Fibroblast of lung (primary cell): ENCODE measurements at places on chromosomes 6 and 20.
A peak's percentile ranks its signal among the peaks of the same experiment; 100 is the strongest.

GRCh38 chr20:36070451-36070850 lies 84.1 kb upstream of the EPB41L1 start:
- H3K27me3 ChIP-seq: peaks cover 4% of the 10 kb centered on the region
- no peak for DNase-seq
- no peaks in the 10 kb centered on the region for H3K4me1 ChIP-seq
- H3K36me3 ChIP-seq: no peaks in the 10 kb centered on the region
- H3K4me3 ChIP-seq: no peak overlapping the region

- peak overlapping the region; percentile 88 for H3K27ac ChIP-seq
- no peaks in the 10 kb centered on the region for H3K27me3 ChIP-seq
- H3K4me3 ChIP-seq: peak overlapping the region; percentile 50
- no peaks in the 10 kb centered on the region for H3K36me3 ChIP-seq
- peaks cover 3% of the 10 kb centered on the region for H3K4me1 ChIP-seq
Observed at GRCh38 chr6:26270903-26271667, 93.9 kb upstream of the BTN3A2 start.

- H3K27me3 ChIP-seq: no peaks in the 10 kb centered on the region
- DNase-seq: no peak
- H3K36me3 ChIP-seq: no peaks in the 10 kb centered on the region
- H3K27ac ChIP-seq: no peak overlapping the region
Observed at GRCh38 chr6:157859775-157860504, 36.9 kb downstream of the SNX9 start.

DNA sequence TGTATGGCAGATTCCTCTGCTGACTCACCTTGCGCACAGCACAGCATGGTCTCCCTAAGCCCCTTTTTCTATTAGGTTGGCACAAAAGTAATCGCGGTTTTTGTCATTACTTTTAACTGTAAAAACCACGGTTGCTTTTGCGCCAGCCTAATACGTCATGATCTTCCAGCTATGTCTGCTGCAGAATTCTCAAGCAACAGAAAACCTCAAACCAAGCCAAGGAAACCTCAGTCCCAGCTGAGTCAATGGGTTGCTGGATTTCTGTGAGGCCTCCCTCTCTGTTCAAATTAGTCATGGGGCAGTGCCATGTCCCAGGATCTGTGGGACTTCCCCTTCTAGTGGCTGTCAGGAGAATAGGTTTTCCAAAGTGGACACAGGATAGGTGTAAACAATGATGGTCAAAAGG lies 15.7 kb upstream of the ENPP1 start:
- H3K4me1 ChIP-seq: peaks cover 11% of the 10 kb centered on the region
- no peak overlapping the region for H3K27ac ChIP-seq
- peak; percentile 77 for DNase-seq
- H3K36me3 ChIP-seq: no peaks in the 10 kb centered on the region
- H3K4me3 ChIP-seq: no peak overlapping the region
- no peaks in the 10 kb centered on the region for H3K27me3 ChIP-seq

- DNase-seq: no peak
- H3K4me1 ChIP-seq: no peaks in the 10 kb centered on the region
- H3K27ac ChIP-seq: no peak overlapping the region
- H3K4me3 ChIP-seq: no peak overlapping the region
Observed at GRCh38 chr20:52234302-52235045, 42.9 kb upstream of the ZFP64 start.

- DNase-seq: no peak
- H3K27me3 ChIP-seq: no peaks in the 10 kb centered on the region
- no peaks in the 10 kb centered on the region for H3K36me3 ChIP-seq
- no peaks in the 10 kb centered on the region for H3K4me1 ChIP-seq
- no peak overlapping the region for H3K4me3 ChIP-seq
Observed at GRCh38 chr6:15073883-15074465, 171.9 kb upstream of the JARID2 start.

DNA sequence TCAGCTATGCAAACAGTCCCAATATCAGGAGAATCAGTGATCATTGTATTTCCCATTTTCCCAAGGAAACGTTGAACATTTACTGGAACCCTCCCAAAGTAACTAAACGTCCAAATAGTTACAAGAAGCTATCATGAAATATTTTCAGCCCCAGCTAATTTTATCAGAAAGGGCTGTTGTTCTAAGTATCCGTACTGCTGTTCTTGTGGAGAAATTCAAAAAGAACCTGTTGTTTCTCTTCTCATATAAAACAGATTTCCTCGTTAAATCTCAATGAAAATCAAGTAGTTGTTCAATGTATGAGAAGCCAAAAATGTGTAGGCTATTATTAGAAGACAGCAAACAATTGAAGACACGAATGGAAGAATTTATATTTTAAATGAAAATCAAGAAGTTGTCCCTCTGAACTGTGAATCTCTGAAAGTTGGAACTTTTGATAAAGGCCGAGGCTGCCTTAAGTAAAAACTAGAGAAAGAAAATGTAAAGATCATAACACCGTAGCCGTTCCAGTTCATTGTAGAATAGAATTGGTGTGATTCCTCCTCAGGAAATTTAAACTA lies 107.7 kb downstream of the HFE start:
- no peaks in the 10 kb centered on the region for H3K36me3 ChIP-seq
- no peak for DNase-seq
- peak overlapping the region; percentile 88 for H3K4me3 ChIP-seq
- no peaks in the 10 kb centered on the region for H3K27me3 ChIP-seq
- peaks cover 3% of the 10 kb centered on the region for H3K4me1 ChIP-seq

DNA sequence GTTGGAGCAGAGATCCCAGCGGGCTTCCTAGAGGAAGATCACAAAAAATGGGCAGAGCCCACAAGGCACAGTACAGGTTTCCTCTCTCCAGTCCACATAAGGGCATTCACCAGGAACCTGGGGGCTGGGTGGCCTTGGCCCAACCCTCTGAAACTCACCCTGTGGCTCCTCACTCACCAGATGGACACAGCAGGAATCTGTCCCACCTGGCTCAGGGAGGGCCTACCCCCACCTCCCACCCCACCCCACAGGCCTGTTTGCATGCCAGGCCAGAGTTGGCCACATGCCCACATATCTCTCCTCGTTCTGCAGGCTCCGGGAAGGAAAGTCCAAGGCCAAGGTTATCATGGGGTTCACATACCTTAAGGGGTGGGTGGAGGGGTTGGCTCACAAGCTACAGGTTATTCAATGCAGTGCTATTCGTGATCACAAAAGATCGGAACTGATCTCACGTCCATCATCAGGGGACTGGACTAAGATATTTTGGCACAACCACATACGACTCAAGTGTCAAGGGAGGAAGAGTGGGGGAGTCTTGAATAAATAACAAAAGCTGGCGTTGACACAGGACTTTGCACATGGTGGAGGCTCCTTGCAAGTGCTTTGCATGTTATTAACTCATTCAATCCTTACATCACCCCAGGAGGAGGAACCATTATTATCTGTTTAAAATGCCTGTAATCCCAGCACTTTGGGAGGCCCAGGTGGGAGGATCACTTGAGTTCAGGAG lies 13.0 kb downstream of the RIPOR3 start:
- H3K4me3 ChIP-seq: no peak overlapping the region
- H3K36me3 ChIP-seq: no peaks in the 10 kb centered on the region
- H3K27me3 ChIP-seq: no peaks in the 10 kb centered on the region
- no peaks in the 10 kb centered on the region for H3K4me1 ChIP-seq
- no peak overlapping the region for H3K27ac ChIP-seq

DNA sequence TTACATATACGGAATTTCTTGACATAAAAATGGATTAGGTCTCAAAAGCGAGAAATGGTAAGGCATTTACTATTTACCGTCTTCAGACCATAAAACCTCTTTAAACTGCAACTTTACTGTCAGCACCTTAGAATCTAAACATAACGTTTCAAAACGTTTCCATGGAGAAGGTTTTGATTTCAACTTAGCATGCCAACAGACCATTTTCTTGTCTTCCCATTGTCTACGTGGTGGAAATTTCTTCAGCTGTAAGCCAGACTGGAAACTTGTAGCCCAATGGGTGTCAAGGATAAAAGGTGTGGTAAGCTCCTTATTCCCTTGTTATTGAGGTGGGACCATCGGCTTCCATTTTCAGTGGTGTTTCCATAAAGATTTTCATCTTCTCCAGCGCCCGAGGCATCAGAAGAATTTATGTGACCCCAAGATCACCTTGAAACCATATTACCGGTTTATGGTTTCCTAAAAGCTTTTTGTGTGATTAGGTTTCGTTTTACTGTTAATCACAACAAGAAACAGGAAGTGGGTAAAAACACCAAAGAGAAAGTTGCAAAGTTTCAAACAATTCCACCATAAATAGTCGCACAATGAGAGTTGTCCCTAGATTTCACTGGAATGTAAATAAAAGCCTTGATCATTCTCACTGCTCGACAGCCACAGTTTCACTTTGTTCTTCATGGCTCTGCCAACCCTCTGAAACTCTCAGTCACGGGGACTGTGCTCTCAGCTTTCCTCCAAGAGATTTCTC lies 63.0 kb upstream of the CD2AP start:
- no peaks in the 10 kb centered on the region for H3K4me1 ChIP-seq
- no peaks in the 10 kb centered on the region for H3K27me3 ChIP-seq
- DNase-seq: peak; percentile 64
- H3K4me3 ChIP-seq: peak overlapping the region; percentile 50
- H3K36me3 ChIP-seq: no peaks in the 10 kb centered on the region

- peaks cover 2% of the 10 kb centered on the region for H3K27me3 ChIP-seq
- peak; percentile 54 for DNase-seq
- no peaks in the 10 kb centered on the region for H3K36me3 ChIP-seq
- no peaks in the 10 kb centered on the region for H3K4me1 ChIP-seq
Observed at GRCh38 chr6:53410508-53411258, 61.9 kb upstream of the ELOVL5 start.

- peak overlapping the region; percentile 65 for H3K4me3 ChIP-seq
- no peaks in the 10 kb centered on the region for H3K27me3 ChIP-seq
- H3K27ac ChIP-seq: peak overlapping the region; percentile 93
- peaks cover 22% of the 10 kb centered on the region for H3K4me1 ChIP-seq
- no peaks in the 10 kb centered on the region for H3K36me3 ChIP-seq
Observed at GRCh38 chr6:118709859-118710350, 58.5 kb upstream of the CEP85L start.

GRCh38 chr6:11497107-11497506 lies 40.4 kb upstream of the TMEM170B start:
- no peaks in the 10 kb centered on the region for H3K36me3 ChIP-seq
- no peaks in the 10 kb centered on the region for H3K27me3 ChIP-seq
- no peak overlapping the region for H3K27ac ChIP-seq
- DNase-seq: no peak

DNA sequence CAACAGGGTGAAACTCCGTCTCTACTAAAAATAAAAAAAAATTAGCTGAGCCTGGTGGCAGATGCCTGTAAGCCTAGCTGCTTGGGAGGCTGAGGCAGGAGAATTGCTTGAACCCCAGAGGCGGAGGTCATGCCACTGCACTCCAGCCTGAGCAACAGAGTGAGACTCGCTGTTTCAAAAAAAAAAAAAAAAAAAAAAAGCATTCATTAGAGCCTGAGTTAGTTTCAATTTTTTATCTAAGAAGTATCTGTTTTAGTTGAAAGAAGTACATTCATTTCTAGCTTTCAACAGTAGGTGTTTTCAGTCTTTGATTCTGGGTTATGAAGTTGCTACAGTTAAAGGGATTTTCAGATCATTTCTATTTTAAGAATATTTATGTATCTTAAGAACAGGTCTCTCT lies 42.2 kb downstream of the ZNF292 start:
- no peaks in the 10 kb centered on the region for H3K27me3 ChIP-seq
- H3K4me3 ChIP-seq: no peak overlapping the region
- peaks cover 2% of the 10 kb centered on the region for H3K36me3 ChIP-seq
- no peak overlapping the region for H3K27ac ChIP-seq
- no peak for DNase-seq

DNA sequence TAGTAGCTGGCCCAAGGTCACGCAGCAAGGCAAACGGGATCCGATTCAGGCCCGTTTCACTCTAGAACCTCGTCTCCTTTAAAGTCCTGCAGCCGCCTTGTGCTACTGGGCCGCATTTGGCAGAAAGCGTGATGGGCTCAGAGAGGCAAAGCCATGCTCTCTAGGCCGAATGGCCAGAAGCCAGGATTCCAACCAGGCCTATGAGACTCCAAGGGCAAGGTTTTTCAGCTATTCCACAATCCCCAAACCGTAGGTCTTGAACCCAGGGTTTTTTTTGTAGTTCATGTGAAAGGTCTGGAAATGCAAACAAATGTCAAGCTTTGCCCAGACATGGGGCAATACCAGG lies 174.1 kb downstream of the PREX1 start:
- DNase-seq: no peak
- no peaks in the 10 kb centered on the region for H3K36me3 ChIP-seq
- no peaks in the 10 kb centered on the region for H3K4me1 ChIP-seq
- no peak overlapping the region for H3K4me3 ChIP-seq
- no peak overlapping the region for H3K27ac ChIP-seq

- H3K4me3 ChIP-seq: no peak overlapping the region
- H3K4me1 ChIP-seq: peaks cover 29% of the 10 kb centered on the region
- peaks cover 12% of the 10 kb centered on the region for H3K27me3 ChIP-seq
- H3K27ac ChIP-seq: peak overlapping the region; percentile 42
Observed at GRCh38 chr6:32086661-32087573, 22.2 kb downstream of the TNXB start.

- H3K4me1 ChIP-seq: no peaks in the 10 kb centered on the region
- H3K27me3 ChIP-seq: no peaks in the 10 kb centered on the region
- H3K36me3 ChIP-seq: no peaks in the 10 kb centered on the region
Observed at GRCh38 chr6:14200047-14200446, 82.5 kb downstream of the CD83 start.

- H3K4me3 ChIP-seq: no peak overlapping the region
- peaks cover 3% of the 10 kb centered on the region for H3K4me1 ChIP-seq
- no peaks in the 10 kb centered on the region for H3K36me3 ChIP-seq
- no peak overlapping the region for H3K27ac ChIP-seq
- DNase-seq: peak; percentile 74
Observed at GRCh38 chr6:5030596-5031136, 26.8 kb upstream of the RPP40 start.

DNA sequence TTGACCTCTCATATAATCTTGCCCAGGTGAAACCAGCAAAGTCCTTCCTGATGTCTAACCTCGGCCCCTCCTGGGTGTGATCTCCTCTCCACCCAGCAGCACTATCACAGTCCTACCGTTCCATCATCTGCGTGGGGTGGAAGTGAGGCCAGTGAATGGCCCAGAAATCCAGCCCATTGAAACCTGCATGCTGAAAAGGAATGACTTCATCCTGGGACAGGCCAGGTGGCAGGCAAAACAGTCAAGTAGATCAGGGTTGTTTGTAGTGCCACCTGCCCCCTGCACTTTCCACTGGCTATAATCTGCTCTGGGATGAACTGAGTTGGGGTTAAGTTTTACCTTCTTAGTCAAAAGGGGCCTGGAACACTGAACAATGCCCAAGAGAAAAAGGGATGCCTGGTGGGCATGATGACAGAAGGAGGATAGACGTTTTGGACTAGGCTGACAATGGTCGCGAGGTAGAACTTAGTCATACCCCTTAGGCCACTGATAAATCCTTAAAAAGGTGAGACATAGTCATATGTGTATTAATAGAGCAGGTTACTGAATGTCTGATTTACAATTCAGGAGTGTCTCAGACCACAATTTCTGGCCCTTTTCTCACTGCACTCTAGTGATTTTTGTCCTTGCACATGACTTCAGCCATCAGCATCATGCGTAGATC lies 8.1 kb upstream of the HSP90AB1 start:
- no peaks in the 10 kb centered on the region for H3K27me3 ChIP-seq
- no peak for DNase-seq
- peaks cover 16% of the 10 kb centered on the region for H3K4me1 ChIP-seq
- H3K27ac ChIP-seq: no peak overlapping the region
- no peaks in the 10 kb centered on the region for H3K36me3 ChIP-seq
